ENCODE measurements at places on chromosomes 11 and 22.

GRCh38 chr11:76787271-76787670 is 4.1 kb downstream of the TSKU start:
- no peak for DNase-seq

DNA sequence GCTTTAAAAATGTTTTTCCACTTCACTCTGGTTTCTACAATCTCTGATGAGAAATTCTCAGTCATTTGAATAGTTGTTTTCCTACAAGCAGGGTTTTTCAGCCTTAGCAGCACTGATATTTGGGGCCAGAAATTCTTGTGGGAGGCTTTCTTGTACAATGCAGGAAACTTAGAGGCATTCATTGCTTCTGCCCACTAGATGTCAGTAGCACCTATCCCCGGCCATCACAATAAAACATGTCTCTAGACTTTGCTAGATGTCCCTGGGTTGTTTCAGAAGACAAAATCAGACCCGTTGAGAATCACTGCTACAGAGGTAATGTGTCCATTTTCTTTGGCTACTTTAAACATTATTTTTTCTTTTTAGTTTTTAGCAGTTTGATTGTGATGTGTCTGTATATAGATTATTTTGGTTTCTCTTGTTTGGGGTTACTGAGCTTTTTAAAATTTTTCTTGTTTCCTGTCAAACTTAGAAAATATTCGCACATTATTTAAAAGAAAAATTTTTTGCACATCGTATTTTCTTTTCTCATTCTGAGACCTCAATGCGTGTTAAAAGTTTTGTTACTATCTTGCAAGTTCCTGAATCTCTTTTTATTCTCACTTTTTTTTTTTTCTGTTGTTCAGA is 60.8 kb upstream of the CCDC179 start:
- no peak for DNase-seq

DNA sequence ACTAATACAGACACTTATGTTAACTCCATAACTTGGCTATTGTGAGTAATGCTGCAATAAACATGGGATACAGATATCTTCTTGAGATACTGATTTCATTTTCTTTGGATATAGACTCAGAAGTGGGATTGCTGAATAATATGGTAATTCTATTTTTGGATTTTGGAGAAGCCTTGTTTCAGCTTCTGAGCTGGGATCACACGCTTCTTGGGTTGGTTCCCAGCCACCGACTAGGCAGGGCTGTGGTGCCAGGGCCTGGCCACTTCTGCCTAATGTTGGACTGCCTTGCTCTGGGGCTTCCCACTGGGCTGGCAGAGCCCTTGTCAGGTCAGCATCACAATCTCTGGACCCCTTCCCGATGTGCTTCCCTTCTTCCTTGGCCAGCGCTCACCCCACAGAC is 14.0 kb upstream of the MCHR1 start:
- no peak for DNase-seq

DNA sequence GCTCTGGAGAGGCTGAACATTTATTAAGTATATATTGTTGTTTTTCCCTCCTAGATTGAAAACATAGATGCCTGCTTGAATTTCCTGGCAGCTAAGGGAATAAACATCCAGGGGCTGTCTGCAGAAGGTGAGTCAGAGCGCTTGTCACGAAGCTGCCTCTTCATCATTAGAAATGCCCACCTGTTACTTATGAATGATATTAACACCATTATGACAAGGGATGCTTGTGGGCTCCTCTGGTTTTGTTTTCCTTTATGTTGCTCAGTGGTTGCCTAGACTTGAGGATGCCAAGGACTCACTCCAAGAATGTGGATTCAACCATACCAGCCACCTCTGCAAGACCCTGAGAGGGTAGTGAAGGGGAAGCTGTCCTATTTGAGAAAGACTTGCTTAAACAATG is 156.2 kb downstream of the NAV2 start:
- no peak for DNase-seq

DNA sequence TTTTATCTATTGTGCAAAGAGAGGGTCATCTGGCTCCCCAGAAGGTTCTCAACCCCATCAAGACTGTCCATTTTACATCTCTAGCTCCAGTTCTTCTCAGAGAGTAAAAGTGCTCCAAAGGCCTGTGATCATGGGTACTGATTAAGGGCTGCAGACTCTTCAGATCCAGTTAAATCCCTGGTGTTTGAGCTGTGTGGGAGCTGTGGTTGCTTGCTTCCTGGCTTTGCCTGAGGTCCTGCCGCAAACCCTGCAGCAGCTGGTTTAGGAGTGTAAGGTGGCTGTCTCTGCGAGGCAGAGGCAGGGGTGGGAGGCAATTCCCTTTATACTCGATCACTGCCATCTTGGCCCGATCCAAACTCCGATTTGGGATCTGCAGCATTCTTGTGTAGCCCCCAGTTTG is 1.2 kb downstream of the MRPL17 start:
- DNase-seq: no peak

GRCh38 chr22:33109514-33110430 is 51.6 kb upstream of the SYN3 start:
- DNase-seq: no peak

GRCh38 chr11:19873730-19874129 is 161.1 kb downstream of the NAV2 start:
- no peak for DNase-seq

GRCh38 chr11:8087185-8087584 is 6.2 kb downstream of the TUB start:
- DNase-seq: no peak
